ENCODE measurements at places on chromosomes 4 and X.

DNA sequence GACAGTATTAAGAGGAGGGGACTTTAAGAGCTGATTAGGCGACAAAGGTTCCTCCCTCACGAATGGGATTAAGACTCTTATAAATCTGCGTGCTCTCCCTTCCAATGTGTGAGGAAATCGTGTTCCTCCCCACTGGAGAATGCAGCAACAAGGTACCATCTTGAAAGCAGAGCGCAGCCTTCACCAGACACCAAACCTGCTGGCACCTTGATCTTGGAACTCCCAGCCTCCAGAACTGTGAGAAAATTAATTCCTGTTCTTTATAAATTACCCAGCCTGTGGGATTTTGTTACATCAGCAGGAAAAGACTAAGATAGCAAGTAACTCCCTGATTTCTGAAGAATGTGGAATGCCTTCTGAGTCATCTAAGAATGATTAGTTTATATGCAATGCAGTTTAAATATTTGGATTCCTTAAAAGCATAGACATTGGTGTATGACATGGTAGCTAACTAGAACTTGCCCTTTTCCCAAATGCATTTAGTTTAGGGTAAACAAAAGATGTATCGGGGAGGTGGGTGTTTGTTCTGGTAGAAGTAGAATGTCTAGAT is 86.1 kb downstream of the USP46 start:
- DNase-seq, result no peak

DNA sequence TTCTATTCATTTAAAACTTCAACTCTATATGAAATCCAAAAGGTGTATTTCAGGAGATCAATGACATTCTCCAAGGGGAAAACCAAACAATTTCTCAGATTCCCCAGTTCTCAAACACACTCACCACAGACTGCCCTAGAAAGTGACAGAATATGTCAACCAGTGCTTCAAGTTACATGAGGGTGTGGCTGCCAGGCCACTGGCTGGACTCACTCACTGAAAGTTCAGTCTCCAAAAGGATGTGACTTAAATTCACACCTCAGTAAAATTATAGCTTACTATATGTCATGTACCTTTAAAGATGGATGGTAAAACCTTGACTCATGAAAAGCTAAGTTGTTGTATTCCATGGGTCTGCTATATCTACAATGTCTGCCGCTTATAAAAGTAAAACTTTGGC is 7.3 kb downstream of the INPP4B start:
- no peak for DNase-seq

DNA sequence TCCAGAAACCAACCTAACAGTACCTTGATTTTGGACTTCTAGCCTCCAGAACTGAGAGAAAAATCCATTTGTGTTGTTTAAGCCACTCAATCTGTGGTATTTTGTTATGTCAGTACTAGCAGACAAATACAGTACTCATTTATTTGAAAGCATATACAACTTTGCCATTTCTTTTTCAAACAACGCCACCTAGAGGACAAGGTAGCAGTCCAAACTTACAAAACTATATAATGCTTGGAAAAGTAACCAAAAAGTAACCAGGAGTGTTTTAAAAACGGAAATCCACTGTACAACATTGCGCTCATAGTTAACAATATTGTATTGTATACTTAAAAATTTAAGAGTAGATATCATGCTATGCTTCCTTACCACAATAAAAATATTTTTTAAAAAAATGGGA is 37.0 kb upstream of the FGF13 start:
- DNase-seq, result no peak

GRCh38 chrX:120672389-120672788 is 42.5 kb upstream of the C1GALT1C1 start:
- no peak for DNase-seq

DNA sequence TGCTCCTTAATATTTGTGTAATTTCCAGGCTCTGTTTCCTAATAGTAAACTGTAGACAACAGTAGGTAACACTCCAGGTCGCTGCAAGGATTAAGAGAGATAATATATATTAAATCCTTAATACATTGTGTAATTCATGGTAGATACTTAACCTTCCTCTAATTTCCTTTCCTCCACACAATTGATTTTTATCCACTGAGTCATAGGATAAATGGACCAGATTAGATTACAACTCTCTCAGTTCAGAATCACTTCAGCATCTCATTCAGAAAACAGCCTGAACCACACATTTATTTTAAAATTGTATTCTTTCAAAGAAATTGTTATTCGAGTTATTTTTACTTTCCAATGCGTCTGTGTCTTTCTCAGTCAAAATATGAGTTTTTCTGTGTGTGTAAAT is 17.1 kb downstream of the GK2 start:
- DNase-seq, result no peak

DNA sequence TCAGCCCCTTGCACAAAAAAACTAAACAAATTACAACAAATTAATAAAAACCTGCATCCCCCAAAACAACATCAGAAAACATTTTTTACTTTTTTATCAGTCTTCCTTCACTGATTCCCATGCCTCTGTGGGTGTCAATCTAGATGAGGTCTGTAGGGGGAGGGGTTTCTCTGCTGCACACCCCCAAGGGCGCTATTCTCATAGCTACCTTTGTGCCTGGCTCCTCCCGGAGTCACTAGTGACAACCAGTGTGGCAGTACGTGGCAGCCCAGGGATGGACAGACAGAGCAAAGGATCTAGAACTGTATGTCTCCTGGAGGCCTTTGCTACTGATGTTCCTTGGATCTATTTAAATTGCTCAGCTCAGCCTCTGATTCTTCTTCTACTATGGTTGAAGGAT is 228.1 kb upstream of the ANXA3 start:
- no peak for DNase-seq

- DNase-seq, result no peak
Measured at GRCh38 chr4:122539861-122540465, 80.9 kb downstream of the IL21 start.

- DNase-seq, result no peak
Measured at GRCh38 chr4:26086621-26087441, 172.8 kb downstream of the SMIM20 start.

GRCh38 chrX:1657367-1658070 is 42.7 kb downstream of the ASMT start:
- DNase-seq, result peak; percentile 40

- no peak for DNase-seq
Measured at GRCh38 chrX:108064001-108064400, 19.1 kb downstream of the VSIG1 start.

DNA sequence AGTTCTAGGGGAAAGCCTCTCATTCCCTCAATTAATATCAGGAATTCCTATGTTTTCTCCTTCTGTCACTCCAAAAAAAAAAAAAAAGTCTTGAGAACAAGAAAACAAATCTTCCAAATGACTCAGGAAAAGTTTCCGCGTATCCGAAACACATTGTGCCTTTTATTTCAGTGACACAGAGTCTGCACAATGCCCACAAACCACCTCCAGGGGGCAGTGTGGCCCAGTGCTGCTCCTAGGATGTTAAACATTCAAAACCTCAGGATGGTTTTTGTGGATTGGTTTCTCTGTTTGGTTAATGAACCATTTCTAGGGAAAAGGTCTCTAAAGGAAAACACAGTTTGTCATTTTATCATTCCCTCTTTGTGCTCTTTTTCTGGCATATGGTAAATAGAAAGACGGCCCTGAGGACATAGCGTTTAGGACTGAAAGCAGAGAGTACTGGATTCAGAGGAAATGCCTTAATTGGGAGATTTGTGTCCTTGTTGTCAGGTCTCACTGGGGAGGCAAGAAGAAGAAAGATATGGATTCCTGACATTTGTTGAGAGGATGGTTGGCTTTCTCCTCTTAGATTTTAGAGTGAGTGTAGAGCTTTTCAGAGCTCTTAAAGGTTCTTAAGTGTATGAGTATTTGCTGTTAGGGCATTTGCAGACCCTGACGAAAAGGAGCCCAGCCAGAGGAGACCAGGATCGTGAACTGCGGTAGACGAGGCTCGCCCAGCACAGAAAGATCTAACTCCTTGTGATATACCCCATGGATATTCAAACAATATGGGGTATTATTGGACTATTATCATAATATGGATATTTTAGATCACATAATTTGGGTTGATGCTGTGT is 65.7 kb upstream of the MAP9 start:
- peak; percentile 22 for DNase-seq

Data from T-helper 1 cell (primary cell).